CD4-positive, alpha-beta T cell treated with Interleukin-4 for 1 hour (primary cell): ENCODE measurements at places on chromosomes 11 and 22.

- DNase-seq: no peak
Observed at GRCh38 chr11:134745456-134745855, 333.4 kb upstream of the B3GAT1 start.

- DNase-seq: no peak
Observed at GRCh38 chr11:31779374-31779791, 31.7 kb downstream of the PAX6 start.

DNA sequence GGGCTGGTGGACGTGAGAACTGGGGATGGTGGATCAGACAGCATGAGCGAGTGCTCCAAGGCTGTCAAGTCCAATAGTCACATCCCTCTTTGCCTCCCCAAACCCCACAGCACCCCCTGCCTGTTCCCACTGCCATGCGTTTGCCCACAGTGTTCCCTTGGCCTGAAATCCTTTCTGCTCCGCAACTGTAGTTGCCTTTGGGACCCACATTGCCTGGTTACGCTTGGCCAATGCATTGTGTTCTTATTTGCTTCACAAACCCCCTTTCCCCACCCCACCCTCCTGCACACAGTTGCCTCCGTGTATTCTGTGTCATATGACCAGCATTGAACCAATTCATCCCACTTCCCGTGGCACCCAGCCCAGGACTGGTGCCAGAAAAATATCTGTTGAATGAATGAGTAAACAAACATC, 2.1 kb upstream of the KIAA0930 start:
- DNase-seq: no peak

- DNase-seq: no peak
Observed at GRCh38 chr11:9528573-9529333, 44.7 kb upstream of the WEE1 start.

- DNase-seq: no peak
Observed at GRCh38 chr11:114257621-114258558, 38.3 kb upstream of the NNMT start.

GRCh38 chr22:27596133-27596870, 205.3 kb downstream of the MN1 start:
- no peak for DNase-seq
